CD4-positive, alpha-beta T cell (primary cell): ENCODE measurements at places on chromosomes 5 and 9.

DNA sequence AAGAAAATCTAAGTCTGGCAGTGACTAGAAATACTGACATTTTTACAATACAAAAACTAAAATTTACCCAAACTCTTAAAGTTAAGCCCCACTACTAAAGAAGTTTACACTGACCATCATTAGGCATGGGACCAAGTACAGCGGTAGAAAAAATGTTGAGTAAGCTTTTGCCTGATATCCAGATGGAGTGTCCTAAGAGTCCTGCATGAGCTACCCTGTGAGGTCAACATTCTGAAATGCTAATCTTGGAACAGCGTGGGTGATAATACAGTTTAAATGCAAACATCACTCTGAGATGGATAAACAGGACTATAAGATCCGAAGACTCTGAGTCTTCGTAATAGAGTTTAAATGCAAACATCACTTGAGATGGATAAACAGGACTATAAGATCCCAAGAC lies 189.7 kb downstream of the DCP2 start:
- H3K4me3 ChIP-seq = no peak overlapping the region
- no peaks in the 10 kb centered on the region for H3K27me3 ChIP-seq
- no peak for DNase-seq
- no peak overlapping the region for H3K27ac ChIP-seq
- no peaks in the 10 kb centered on the region for H3K36me3 ChIP-seq

GRCh38 chr5:123700624-123701287 lies 188.8 kb downstream of the CSNK1G3 start:
- H3K4me1 ChIP-seq = no peaks in the 10 kb centered on the region
- H3K27ac ChIP-seq = no peak overlapping the region
- H3K4me3 ChIP-seq = no peak overlapping the region
- DNase-seq = no peak

GRCh38 chr9:119839888-119840287 lies 470.7 kb upstream of the BRINP1 start:
- no peak overlapping the region for H3K27ac ChIP-seq
- DNase-seq = no peak
- H3K4me1 ChIP-seq = no peaks in the 10 kb centered on the region
- no peaks in the 10 kb centered on the region for H3K36me3 ChIP-seq

DNA sequence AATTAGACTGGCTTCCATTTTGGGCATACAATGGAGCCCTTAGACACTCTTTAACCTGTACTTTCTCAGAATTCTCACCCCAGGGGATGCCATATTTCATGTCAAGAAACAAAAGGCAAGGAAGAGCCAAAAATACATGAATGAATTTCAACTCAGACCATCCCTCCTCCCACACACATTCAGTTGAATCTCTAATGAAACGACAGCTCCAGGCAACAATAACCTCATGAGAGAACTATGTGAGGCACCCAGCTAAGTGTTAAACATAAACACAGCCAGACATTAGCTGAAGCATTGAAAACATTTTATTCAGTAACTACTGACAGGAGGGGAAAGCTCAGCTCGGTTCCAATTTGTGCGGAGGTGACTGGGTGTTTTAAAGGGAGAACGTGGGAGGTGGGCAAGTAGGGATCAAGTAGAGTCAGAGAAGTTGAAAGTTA lies 1359.1 kb upstream of the CDH9 start:
- no peaks in the 10 kb centered on the region for H3K4me1 ChIP-seq
- no peak for DNase-seq
- H3K36me3 ChIP-seq = no peaks in the 10 kb centered on the region

GRCh38 chr5:139204196-139204595 lies 6.0 kb upstream of the SIL1 start:
- H3K4me3 ChIP-seq = no peak overlapping the region
- H3K27me3 ChIP-seq = no peaks in the 10 kb centered on the region
- no peak for DNase-seq
